ENCODE measurements at places on chromosomes 12 and 14.
A peak's percentile ranks its signal among the peaks of the same experiment; 100 is the strongest.

DNA sequence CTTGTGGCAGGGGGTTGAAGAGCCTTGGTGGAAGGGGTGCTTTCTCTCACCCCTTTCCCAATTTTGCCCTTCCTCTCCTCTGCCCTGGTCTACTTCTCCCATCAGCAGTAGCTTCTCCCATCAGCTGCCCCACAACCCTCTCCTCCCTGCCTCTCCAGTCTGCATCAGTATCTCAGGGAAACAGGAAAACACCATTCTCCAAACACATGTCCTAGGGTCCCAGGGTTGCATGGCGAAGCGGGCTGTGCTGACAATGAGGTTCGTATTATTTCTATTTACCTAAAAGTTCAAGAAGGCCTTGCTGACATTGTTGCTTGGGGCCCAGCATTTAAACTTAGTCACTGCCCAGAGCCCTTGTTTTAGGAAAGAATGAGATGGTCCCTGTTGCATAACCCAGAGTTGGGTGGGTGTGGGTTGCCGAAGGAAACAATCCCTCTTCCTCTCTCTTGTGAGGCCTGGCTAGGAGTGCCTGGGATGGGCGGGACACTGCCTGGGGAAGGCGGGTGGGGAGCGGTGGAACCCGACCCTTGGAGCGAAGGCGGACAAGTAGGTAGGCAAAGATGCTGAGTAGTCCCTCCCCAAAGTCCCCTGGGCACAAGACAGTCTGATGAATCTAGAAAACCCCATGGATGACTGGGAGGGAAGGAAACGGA is 1.3 kb upstream of the IGFBP6 start:
- DNase-seq = peak; percentile 82

DNA sequence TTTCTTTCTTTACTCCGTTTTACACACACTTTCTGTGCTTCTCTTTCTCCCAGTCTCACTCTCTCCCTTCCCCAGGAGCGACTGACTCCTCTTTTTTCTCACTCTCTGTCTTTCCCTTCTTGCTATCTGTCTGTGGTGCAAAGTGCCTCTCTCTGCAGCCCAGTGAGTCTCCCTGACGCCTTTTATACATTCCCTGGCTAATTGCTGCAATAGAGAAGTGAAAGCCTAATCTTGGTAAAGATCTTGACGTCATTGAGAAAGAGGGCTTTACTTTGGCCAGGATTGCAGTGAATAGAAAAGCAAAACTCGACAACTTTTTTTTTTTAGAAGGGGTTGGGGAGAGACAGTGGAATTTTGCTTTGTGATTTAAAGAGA is 706 bp upstream of the DIO2 start:
- DNase-seq = no peak

DNA sequence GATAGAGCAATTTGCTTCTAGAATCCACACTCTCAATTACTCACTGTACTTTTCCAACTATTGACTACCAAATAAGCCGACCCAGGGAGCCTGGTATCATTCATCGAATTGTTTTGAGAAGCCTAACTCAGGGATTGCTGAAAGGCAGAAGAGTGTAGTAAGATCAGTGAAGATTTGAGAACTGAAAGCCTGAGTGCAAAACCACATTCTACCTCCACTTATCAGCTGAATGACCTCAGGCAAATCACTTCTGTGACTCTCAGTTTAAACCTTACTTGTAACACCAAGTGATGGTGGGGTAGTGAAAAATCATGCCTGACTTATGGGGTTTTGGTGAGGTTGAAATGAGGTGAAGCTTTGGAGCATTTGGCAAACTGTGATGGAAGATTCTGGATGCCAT is 126.1 kb upstream of the MAX start:
- DNase-seq = no peak

GRCh38 chr12:65155784-65156183 is 13.6 kb upstream of the LEMD3 start:
- no peak for DNase-seq

- DNase-seq = no peak
Observed at GRCh38 chr12:9127484-9127883, 11.8 kb upstream of the A2M start.

- DNase-seq = no peak
Observed at GRCh38 chr12:121300083-121300819, 3.7 kb upstream of the CAMKK2 start.

DNA sequence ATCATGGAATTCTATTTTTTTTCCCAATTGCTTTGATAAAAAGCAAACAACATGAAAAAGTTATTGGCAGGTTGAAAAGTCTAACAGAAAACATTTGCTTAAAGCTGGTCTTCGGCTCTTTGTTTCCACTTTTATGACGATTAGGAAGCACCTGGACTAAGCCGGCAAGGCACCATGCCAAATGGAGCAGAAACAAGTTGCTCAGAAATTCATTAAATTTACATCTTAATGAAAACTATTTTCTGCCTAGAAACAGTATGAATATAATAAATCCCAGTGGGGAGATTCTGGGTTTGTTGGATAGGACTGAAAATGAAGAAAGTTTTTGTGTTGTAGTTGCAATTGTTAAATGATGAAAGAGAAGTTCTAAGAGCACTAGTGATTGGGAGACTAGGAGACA is 51.4 kb upstream of the OR9K2 start:
- DNase-seq = no peak

- DNase-seq = no peak
Observed at GRCh38 chr12:52212701-52213563, 20.1 kb upstream of the KRT7 start.

GRCh38 chr12:116009805-116010204 is 267.7 kb downstream of the MED13L start:
- no peak for DNase-seq

DNA sequence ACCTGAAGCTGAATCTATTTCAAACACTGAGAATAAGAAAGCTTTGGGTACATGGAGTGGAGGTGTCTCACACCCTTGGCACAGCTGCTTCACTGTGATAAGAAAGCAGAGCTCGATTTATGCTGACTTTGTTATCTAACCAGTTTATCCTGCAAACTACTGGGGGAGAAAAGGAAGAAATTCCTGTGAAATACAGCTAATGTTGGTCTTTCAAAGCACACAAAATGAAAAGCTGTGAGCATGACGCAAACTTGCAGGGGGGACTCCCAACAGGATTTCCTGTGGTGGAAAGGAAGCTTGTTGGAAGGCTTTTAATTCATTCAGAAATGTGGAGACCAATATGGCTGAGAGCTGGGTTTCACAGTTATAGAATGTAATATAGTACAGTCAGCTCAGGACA is 53.4 kb downstream of the SRGAP1 start:
- no peak for DNase-seq

GRCh38 chr14:55645845-55646832 is 66.1 kb downstream of the KTN1 start:
- no peak for DNase-seq

- DNase-seq = no peak
Observed at GRCh38 chr12:112389228-112389627, 7.0 kb upstream of the HECTD4 start.

- no peak for DNase-seq
Observed at GRCh38 chr14:72439707-72440106, 454.2 kb downstream of the DPF3 start.

GRCh38 chr14:94680862-94681288 is 68.7 kb downstream of the SERPINA3 start:
- no peak for DNase-seq

GRCh38 chr12:68506619-68507018 is 104.1 kb upstream of the RAP1B start:
- DNase-seq = no peak

DNA sequence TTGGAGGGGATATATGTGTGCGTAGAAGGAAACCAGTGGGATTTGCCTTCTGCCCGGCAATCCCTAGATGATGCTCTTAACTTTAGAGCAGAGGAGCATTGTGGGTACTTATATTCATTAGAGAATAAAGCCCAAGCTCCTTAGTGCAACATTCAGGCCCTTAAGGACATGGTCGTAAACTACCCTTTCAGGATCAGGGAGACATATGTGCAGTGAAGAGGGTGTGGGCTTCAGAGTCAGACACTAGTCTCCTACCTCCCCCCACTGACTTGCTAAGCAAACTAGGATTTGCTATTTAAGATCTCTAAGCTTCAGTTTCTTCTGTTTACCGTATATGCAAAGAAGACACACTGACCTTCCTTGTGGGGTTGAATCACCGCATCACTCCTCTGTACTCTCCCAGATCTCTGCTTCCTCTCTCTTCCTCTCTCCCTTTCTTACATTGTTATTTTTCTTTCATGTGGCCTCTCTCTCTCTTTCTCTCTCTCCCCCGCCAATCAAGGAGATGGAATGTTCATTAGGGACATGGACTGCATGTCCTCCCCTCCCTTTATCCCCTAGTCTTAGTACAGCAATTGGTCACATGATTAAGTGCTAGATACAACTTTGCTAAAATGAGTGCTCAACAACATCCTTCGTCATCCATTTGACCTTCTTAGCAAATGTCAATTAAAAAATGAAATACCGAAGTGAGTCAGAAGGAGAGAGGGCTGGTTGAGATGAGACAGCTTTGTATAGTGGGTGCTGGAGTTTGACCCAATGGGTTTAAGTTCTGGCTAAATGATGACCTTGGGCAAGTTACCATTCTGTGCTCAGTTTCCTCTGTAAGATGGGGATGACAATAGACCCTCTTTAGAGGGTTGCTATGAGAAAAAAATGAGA is 91.7 kb downstream of the TMX1 start:
- DNase-seq = no peak

- DNase-seq = no peak
Observed at GRCh38 chr14:75702122-75702521, 41.1 kb downstream of the TTLL5 start.

GRCh38 chr12:21340403-21340802 is 5.7 kb upstream of the SLCO1A2 start:
- no peak for DNase-seq

DNA sequence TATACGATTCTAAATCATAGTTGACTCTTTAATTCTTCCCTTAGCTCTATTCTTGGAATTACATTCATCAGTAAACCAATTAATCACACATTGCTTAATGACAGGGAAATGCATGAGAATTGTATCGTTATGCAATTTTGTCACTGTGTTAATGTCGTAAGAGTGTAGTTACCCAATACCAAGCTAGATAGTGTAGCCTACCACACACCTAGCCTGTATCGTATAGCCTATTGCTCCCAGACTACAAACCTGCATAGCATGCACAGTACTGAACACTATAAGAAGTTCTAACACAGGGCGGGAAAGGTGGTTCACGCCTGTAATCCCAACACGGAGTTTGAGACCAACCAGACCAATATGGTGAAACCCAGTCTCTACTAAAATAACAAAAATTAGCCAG is 24.7 kb downstream of the HNRNPC start:
- no peak for DNase-seq

DNA sequence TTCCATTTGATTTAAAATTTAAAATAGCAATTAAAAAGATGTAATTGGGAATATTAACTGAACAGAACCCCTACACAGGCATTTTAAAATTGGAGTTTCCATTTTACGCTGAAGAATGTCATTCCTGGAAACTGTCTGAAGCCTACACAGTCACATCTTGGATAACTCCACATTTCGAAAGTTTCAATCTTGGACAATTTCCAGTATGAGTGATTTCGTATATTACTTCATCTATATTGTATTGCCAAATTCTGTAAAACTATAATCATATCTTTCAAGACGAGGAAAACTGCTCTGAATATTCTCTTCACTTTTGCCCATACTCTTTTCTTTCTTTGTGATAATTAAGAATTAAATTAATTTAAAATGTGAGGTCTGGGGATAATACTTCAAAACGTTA is 194.2 kb upstream of the ABCD2 start:
- no peak for DNase-seq

GRCh38 chr12:26528943-26529342 is 304.1 kb downstream of the ITPR2 start:
- no peak for DNase-seq

DNA sequence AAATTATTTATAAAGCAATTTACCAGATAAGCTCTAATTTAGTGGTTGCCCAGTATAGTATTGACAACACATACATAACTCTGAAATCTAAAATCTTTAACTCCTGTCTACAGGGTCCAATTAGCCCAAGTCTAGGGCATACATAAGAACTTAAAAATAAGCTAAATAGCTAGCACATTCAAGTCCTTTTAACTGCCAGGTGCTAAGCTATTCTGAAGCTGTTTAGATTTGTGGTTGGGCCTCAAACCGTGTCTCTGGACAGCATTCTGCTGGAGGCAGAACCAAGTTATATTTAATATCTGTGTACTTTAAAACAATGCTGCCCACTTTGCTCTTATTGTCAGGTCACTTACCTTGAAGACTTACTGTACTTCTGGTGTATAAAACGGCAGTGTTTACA is 19.0 kb downstream of the RPS6KA5 start:
- no peak for DNase-seq

DNA sequence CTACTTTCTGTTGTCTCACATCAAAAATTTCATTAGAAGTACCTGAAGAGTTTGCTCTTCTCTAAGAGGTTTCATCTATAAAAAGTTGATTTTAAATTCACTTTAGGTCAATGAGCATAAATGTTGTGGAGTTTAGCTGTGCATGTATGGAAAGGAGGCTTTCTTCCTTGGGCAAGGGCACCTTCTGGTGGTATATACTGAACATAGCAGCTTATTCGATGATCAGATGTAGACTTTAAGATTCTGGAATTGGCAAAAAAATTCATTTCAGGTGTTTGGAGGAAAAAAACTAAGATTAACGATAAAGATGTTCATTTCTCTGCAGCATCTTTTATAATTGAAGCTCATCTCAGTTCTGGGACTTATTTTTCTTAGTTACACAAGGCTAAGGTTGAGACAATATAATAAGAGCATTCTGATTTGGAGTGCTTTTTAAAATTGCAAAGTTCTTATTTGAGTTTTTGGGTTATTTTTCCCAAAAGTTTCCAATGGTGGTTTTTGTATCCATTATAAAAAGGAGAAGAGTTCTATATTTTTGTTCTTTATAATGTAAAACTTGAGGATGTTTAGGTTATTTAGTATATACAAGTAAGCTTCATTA is 46.8 kb downstream of the TMEM117 start:
- DNase-seq = no peak

- DNase-seq = peak; percentile 44
Observed at GRCh38 chr12:113142173-113142885, 6.8 kb upstream of the RASAL1 start.

DNA sequence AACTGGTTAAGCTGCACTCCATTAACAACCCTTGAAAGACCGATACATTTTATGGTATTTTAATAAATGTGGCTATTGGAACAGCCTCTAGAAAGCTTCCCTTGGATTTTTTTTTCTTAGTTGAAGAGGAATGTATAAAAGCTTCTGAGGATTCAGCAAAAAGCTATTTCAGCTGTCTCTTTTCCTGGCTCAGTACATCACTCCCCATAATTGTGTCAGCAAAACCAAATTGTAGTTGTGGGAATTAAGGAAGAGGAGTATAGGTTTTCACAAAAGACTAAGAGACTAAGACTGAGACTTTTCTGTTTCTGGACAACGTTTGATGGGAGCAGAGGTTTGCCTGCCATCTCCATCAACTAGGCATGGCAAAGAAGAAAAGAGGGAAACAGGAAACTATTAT is 106.5 kb downstream of the C12orf50 start:
- no peak for DNase-seq

GRCh38 chr14:47390831-47391504 is 284.4 kb downstream of the MDGA2 start:
- no peak for DNase-seq

- no peak for DNase-seq
Observed at GRCh38 chr14:54555651-54556050, 11.3 kb upstream of the SAMD4A start.

- DNase-seq = no peak
Observed at GRCh38 chr12:121990692-121991603, 30.7 kb upstream of the BCL7A start.

GRCh38 chr12:47955059-47955458 is 8.3 kb upstream of the TMEM106C start:
- no peak for DNase-seq
